ENCODE measurements at places on chromosomes 3 and 15.

DNA sequence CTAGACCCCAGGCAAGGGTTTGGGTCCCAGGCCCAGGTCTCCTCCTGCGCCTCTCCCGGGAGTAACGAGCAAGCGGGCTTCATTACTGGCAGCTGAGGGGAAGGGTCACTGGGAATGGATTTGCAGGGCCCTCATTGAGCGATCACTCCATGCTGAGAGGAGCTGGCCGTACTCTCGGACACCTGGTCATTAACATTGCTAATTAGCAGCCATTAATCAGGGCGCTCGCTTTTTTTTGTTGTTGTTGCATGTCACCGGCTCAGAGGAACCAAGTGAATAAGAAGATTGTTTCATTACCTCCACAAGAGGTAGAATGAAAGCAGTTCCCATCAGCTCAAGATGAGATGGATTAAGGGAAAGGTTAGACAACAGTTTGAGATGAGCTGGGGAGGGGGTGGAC is 293.0 kb upstream of the ATP11B start:
- DNase-seq, result peak; percentile 41

- DNase-seq, result no peak
Measured at GRCh38 chr3:88150806-88151205, 1.0 kb downstream of the C3orf38 start.

DNA sequence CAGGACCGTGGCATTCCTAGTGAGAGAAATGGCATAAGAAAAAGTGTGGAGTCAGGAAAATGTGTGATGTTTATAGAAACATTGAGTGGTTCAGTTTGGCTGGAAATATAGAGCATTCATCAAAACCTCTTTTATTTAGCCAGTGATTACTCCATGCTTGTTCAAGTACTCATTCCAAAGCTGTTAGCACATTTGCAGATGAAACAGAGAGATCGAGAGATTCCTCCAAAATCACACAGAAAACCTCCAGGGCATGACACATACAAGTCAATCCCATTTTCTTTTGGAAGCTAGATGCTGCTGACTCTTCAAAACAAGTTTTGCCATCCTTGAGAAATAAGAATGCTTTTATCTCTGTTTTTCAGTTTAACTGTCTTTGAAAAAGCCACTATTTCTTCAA is 11.5 kb upstream of the MB21D2 start:
- no peak for DNase-seq

GRCh38 chr3:113002679-113003078 is 11.9 kb downstream of the GTPBP8 start:
- DNase-seq, result no peak

- no peak for DNase-seq
Measured at GRCh38 chr15:63915209-63915872, 81.6 kb upstream of the HERC1 start.

DNA sequence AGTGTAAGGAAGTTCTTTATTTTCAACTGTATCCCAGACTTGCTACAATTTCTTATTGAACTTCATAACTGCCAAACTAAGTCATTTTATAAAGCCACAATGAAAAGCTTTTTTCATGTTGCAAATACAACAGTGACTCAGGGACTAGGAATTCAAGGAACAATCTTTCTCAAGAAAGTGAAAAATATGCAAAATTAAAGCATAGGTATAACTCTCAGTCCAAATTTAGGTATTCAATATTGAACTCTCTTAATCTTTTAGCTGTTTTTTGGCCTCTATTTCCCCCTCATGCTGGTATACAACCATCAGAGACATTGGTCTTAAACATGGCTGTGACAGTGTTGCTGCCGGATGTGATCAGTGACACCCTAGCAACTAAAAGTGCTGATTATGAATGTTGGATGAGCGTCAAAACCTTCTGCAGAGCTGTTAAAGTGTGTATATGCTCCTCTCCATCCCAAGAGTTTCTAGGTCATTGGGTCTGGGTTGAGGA is 476.9 kb downstream of the ZNF385D start:
- DNase-seq, result no peak

DNA sequence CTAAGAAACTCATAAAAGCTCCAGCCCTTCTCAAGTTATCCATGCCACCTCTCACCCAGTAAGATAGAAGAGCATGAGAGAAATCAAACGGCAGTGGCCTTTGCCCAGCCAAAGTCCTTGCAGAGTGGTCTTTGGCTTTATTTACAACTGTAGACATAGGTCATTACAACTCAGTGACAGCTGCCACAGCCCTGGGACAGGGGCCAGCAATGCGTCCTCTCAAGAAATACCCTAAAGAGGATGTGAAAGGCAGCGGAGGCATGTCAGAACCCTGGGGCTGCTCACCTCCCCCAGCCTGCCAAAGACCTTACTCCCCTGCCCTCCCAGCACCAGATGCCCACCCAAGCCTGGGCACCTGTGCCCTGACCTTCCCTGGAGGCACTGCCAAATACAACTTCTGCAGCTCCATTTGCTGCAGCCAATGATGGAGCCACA is 6.3 kb downstream of the ACAA1 start:
- no peak for DNase-seq

- DNase-seq, result no peak
Measured at GRCh38 chr15:64740311-64741170, 34.8 kb downstream of the RBPMS2 start.

GRCh38 chr15:76274821-76275220 is 36.4 kb downstream of the ETFA start:
- DNase-seq, result no peak

- DNase-seq, result no peak
Measured at GRCh38 chr3:135023996-135024658, 229.1 kb downstream of the EPHB1 start.

GRCh38 chr3:71227270-71227661 is 356.3 kb downstream of the FOXP1 start:
- no peak for DNase-seq

- no peak for DNase-seq
Measured at GRCh38 chr3:36777424-36778218, 13.3 kb upstream of the DCLK3 start.

GRCh38 chr3:11287404-11287803 is 15.2 kb downstream of the ATG7 start:
- DNase-seq, result no peak

GRCh38 chr3:57221883-57222282 is 5.6 kb upstream of the APPL1 start:
- DNase-seq, result no peak

GRCh38 chr15:52284164-52284563 is 11.4 kb downstream of the MYO5C start:
- DNase-seq, result no peak

Measured in dorsolateral prefrontal cortex (tissue), 122 donors.